ENCODE measurements at places on chromosomes 16 and 17.
A peak's percentile ranks its signal among the peaks of the same experiment; 100 is the strongest.

DNA sequence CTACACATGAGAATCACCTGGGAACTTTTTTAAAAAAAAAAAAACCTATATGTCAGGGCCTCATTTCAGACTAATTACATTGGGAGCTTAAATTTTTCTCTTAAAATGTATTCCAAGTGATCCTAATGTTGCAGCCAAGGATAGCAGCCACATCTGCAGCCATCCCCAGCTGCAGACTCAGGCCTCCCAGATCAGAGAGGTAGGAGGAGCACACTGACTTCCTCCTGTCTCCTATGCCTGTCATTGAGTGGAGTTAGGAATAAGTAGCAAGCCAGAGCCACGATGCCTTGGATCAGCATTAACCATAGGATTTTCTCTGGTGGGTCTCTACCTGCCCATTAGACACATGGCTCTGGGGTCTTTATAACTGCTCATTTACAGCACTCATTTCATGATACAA lies 463.5 kb downstream of the HS3ST4 start:
- DNase-seq: no peak

GRCh38 chr17:29347831-29348629 lies 42.1 kb upstream of the TAOK1 start:
- DNase-seq: peak; percentile 10

GRCh38 chr17:32486701-32487472 lies at the start of gene CDK5R1:
Gene CDK5R1, plus strand, starts transcription at chr17:32486993. Its CDS starts 628 bp downstream, at chr17:32487621.
- peak; percentile 86 for DNase-seq

- DNase-seq: peak; percentile 76
Observed at GRCh38 chr17:31533546-31534155, 142.2 kb downstream of the RAB11FIP4 start.

DNA sequence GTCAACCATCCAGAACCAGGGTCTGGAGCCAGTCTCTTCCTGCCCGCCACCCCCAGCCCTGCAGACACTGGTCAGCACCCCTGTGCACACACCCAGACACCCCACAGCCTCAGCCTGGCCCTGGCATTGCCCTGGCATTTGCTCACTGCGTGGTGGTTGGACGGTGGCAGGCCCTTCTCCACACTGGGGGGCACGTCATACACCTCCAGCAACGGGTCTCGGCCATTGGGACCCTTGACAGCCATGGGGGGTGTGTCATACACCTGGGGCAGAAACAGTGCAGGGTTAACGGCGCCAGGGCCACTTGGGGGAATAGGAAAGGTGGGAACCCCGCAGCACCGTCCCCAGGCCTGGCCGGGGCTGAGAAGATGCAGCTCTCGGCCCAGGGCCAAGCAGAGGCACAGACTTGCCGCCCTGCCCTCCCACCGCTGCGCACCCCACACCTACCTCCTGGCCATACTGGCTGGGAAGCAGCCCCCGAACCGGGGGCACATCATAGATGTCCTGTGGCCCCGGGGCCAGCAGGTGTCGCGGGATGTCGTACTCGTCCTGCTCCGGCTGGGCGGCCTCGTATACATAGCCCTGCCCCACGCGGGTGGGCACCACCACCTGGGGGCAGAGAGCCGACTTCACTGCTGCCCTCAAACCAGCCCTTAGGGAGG lies 14.6 kb downstream of the BCAR1 start:
- DNase-seq: no peak

DNA sequence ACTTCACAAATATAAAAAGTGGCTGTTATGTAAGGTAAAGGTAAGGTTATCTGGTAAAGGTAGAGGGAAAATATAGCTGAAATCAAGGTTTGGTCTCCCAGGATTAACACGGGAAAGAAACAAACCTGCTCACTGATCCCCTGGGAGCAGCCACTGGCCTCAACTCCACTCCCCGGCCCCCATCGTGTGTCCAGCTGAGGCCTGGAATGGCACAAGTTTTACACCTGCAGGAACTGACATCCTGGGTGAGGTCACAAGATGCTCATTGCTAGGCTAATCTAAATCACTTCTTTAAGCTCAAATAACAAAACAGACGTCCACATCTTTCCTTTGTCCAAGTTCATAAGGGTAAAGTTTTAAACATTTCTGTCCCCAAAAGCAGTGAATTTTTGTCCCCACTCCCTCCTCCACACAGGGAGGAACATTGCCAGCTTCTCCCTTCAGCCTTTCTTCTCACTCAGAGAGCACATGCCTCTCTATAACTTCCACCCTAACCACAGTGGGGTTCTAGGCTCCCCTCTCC lies 46.3 kb downstream of the ERN1 start:
- DNase-seq: no peak

DNA sequence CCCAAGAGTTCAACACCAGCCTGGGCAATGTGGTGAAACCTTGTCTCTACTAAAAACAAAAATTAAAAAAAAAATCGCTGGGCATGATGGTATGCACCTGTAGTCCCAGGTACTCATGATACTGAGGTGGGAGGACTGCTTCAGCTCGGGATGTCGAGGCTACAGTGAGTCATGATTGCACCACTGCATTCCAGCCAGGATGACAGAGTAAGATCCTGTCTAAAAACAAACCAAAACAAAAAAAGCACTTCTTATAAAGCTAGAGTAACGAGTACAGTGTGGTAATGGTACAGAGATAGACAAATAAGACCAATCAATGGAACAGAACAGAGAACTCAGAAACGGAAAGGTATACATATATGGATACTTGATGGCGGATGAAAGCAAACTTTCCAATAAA lies 4.4 kb downstream of the NSMCE1 start:
- no peak for DNase-seq

DNA sequence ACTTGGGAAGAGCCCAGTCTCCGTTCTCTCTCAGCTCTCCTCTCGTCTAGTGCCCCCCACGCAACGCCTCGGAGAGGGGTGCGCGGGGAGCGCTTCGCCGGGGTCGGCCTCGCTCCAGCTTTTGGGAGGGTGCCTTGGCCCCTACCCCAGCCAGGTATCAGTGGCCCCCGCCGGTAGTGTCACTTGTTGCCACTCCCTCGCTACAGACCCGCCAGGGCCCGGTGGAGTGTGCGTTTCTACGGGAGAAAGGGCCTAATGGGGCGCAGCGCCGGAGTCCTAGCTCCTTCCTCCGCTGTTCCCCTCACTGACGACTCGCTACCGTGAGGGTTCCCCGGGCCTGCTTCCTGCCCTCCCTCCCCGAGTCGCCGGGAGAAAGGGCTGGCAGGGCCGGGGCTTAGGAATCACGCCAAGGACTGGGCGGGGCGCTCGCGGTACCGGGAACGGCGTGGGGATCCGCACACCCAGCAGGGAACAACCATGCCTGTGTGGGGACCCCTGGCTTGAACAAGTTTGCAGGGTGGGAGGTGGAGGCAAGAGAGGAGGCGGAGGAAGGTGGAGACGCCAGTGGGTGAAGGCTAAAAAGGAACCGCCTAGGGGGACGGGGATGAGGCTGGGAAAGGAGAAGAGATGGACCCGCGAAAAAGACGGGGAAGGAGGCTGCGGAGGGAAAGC lies 997 bp upstream of the CDH11 start:
- DNase-seq: no peak

GRCh38 chr17:74873874-74874614 lies 1.2 kb upstream of the FDXR start:
- no peak for DNase-seq

DNA sequence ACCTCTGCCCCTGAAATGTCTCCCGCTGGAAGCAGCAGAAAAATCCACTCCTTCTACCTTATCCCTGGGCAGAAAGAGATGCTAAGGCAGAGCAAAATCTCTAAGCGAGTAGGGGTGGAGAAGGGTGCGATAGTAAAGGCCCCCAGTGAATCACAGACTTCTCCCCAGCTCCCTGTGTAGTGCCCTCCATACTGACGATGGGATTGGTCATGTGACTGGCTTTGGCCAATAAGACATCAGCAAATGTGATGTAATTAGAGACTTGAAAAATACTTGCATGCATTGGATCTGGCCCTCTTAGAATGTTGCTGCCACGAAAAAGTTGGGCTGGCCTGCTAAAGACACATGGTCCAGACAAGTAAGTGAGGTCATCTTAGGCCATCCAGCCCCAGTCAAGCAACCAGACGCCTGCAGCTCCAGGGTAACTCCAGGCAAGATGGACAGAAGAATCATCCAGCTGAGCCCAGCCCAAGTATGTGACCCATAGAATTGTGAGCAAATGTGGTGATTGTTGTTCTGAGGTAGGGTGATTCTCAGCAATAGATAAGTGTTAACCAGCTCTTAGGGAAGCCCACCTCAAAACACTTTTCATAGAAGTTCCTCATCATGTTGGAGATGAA lies 36.0 kb downstream of the HASPIN start:
- DNase-seq: peak; percentile 39
